ENCODE measurements at places on chromosomes 12 and 14.

GRCh38 chr14:63435838-63436237 is 107.3 kb downstream of the PPP2R5E start:
- DNase-seq: no peak

DNA sequence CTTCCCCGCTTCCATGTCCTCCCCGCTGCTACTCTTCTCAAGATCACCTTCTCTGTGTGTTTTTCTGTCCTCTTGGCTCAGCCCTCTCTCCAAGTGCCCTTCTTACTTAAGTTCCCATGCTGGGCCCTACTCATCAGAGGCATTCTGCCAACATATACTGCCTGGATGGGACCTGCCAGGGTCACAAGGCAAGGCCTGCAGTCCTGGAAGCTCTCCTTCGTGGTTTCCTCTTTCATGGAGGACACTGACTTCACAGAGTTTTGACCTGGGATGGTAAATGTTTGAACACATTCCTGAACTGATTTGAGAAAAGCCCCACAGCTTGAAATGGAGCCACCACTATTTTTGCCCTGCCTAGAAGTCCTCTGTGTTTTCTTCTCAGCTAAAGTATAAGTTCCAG is 140.9 kb downstream of the TMEM30B start:
- DNase-seq: no peak

- DNase-seq: no peak
These were observed 2.7 kb downstream of the PCNX4 start for GRCh38 chr14:60094306-60094897.

- DNase-seq: peak; percentile 12
These were observed 53.9 kb upstream of the DCD start for GRCh38 chr12:54701940-54702592.

DNA sequence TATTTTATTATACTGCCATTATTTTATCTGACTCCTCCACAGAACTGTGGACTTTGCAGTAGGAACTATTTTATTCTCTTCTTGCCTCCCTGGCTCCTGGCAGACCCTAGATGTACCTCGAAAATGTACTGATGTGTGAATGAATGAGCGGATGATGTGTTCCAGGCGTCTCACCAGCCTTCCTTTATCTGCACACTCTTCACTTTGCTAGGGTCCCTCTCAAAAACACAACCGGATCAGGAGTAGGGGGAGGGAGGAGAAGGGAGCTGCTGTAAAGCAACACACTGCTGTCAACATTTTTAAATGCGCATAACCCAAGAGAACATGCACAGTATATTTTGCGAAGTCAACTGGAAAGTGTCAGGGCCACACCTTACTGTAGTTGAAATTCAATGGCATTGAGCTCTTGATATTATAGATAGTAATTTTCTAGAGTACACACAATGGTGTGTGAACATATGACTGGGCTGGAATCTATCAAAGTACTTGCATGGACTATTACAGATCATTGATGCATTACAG is 36.3 kb downstream of the SRGAP1 start:
- no peak for DNase-seq

DNA sequence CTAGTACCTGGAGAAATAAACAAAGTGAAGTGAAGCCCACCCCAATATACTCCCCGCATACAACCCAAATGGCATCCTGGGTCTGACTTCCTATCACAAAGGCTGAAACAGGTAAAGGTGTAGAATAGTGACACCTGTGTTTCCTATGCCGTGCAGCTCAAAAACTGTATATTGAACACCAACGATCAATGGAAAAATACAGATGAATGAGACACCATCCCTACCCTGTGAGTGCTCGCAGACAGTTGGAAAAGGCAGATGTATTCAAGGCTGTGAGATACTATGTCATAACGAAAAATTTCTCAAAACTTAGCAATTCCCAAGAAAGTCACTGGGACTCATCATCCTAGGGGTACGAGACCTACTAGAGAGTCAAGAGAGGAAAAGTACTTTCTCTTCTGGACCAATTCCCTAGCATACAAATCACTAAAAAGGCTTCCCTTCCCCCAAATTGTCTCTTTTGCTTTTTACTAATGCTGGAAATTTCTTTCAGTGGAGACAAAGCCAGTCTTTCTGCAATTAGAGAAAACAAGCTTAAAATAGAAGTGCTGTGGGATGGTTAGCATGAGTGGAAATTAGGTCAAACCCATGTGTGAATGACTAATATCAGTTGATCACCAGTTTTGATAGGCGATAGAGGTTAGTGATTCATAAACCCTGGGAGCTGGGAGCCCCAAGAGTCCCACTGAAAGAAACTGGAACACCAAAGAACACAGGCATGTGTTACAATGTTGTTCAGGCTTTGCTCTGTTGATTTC is 249.7 kb downstream of the SPTSSA start:
- DNase-seq: peak; percentile 77

DNA sequence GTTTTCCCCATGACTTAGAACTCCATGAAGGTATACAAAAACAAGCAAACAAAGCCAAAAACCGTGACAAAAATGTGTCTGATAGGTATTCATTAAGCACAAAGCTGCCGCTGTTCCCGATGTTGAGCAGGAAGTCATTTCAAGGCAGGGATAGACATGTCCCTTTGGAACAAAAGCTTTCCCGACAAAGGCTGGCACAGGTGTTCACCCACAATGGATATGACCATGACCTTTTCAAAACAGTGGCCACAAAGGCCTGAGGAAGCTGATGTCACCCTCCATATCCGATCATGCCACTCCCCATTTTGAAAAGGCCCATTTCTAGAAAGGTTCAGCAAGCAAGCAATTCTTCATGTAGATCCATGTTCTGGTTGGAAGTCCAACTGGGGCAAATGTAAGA is 279.1 kb downstream of the BTG1 start:
- DNase-seq: no peak

DNA sequence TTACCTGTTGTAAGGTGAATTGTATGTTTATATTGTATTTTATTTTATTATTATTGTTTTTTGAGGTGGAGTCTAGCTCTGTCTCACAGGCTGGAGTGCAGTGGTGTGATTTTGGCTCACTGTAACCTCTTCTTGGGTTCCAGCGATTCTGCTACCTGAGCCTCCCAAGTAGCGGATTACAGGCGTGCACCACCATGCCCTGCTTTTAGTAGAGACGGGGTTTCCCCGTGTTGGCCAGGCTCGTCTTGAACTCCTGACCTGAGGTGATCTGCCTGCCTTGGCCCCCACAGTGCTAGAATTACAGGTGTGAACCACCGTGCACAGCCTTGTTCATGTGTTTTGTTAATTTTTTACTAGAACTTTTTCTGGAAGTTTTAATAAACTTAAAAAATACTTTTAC is 3.8 kb downstream of the ATF7IP start:
- no peak for DNase-seq

- DNase-seq: no peak
These were observed 48.5 kb upstream of the TSPAN11 start for GRCh38 chr12:30878024-30878423.

GRCh38 chr12:67545298-67545697 is 103.2 kb upstream of the DYRK2 start:
- no peak for DNase-seq

- DNase-seq: peak; percentile 44
These were observed 14.7 kb downstream of the BLTP3B start for GRCh38 chr12:100127766-100128511.

- no peak for DNase-seq
These were observed 76.1 kb downstream of the CNTN1 start for GRCh38 chr12:40768125-40768864.

GRCh38 chr14:60278350-60278749 is 29.3 kb downstream of the PPM1A start:
- DNase-seq: no peak

GRCh38 chr12:974271-974862 is 16.7 kb upstream of the ERC1 start:
- no peak for DNase-seq

Measured in mammary epithelial cell (primary cell).